ENCODE measurements at places on chromosomes 16 and 17.

GRCh38 chr17:330993-331701 is 21.5 kb downstream of the RPH3AL start:
- no peak for DNase-seq

GRCh38 chr17:73431401-73432205 is 119.8 kb upstream of the CDC42EP4 start:
- no peak for DNase-seq

- no peak for DNase-seq
These were observed 309.9 kb upstream of the ASIC2 start for GRCh38 chr17:33602981-33603380.

- DNase-seq = no peak
These were observed 70.0 kb upstream of the TNRC6C start for GRCh38 chr17:77888242-77889134.

GRCh38 chr16:85168732-85169256 is 56.5 kb upstream of the CIBAR2 start:
- peak; percentile 56 for DNase-seq

GRCh38 chr16:17828012-17828411 is 357.3 kb upstream of the XYLT1 start:
- no peak for DNase-seq

GRCh38 chr16:57345021-57345420 is 13.6 kb upstream of the CCL22 start:
- no peak for DNase-seq

- DNase-seq = no peak
These were observed 6.8 kb upstream of the SERPINF2 start for GRCh38 chr17:1735834-1736347.

- no peak for DNase-seq
These were observed 45.9 kb downstream of the RAI1 start for GRCh38 chr17:17727111-17727659.

DNA sequence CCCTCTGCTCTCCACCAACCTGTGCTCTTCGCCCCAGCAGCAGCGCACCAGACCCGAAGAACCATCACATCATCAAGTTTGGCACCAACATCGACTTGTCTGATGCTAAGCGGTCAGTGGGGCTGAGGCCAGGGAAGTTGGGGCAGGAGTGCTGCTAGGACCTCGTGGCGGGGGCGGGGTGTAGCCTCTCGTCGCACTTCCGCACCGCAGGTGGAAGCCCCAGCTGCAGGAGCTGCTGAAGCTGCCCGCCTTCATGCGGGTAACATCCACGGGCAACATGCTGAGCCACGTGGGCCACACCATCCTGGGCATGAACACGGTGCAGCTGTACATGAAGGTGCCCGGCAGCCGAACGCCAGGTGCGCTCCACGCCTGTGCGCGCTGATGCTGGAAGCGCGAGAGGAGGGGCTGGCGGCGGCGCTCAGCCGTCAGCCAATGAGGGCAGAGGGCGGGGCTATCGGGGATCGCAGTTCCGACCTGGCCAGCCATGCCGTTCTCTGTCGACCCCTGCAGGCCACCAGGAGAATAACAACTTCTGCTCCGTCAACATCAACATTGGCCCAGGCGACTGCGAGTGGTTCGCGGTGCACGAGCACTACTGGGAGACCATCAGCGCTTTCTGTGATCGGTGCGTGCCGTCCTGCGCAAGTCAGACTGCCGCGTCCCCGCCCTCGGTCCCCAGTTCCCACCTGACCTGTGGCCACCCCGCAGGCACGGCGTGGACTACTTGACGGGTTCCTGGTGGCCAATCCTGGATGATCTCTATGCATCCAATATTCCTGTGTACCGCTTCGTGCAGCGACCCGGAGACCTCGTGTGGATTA is 3.2 kb upstream of the TMEM88 start:
- DNase-seq = peak; percentile 74

- DNase-seq = peak; percentile 69
These were observed 504 bp downstream of the SRSF1 start for GRCh38 chr17:58006560-58006923.

DNA sequence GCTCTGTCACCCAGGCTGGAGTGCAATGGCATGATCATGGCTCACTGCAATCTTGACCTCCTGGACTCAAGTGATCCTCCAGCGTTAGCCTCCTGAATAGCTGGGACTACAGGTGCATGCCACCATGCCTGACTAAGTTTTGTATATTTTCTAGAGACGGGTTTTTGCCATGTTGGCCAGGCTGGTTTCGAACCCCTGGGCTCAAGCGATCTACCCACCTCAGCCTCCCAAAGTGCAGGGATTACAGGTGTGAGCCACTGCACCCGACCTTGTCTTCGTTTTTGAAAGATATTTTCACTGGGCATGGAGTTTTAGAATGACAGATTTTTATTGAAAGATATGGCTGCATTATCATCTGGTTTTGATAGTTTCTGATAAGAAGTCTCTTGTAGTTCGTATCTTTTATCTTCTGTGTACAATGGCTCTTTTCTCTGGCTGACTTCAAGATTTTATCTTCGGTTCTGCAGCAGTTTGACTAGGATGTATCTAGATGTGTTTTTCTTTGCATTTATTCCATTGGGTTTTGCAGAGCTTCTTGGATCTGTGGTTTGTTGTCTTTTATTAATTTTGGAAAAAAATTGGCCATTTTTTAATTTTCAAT is 14.6 kb downstream of the ADGRG5 start:
- DNase-seq = no peak

- no peak for DNase-seq
These were observed 5.0 kb downstream of the PROCA1 start for GRCh38 chr17:28706471-28707338.

DNA sequence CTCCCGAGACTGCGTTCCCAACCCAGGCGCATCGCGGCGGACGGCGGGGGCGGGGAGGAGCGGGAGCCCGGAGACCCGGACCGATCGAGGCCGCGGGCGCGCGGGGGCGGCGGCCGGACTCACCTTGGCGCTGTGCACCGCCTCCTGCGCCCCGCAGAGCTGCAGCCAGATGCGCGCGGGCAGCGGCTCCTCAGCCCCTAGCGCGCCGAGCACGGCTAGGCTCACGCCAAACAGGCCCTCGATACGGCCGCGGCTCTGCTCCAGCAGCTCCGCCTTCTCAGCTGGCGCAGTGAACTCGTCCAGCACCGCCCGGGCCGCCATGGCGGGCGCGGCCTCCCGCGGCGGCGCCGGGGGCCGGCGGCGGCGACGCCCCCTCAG is 339 bp downstream of the N4BP1 start:
- peak; percentile 39 for DNase-seq

DNA sequence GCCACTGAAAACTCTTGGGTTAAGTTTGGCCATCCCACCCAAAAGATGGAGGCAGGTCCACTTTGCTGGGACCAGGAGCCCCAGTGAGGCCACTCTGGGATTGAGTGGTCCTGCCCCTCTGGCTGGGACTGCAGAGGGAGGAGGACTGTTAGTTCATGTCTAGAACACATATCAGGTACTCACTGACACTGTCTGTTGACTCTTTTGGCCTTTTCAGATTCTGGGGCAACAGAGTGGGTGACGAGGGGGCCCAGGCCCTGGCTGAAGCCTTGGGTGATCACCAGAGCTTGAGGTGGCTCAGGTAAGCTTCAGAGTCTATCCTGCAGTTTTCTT is 19.5 kb upstream of the CYLD start:
- DNase-seq = no peak

DNA sequence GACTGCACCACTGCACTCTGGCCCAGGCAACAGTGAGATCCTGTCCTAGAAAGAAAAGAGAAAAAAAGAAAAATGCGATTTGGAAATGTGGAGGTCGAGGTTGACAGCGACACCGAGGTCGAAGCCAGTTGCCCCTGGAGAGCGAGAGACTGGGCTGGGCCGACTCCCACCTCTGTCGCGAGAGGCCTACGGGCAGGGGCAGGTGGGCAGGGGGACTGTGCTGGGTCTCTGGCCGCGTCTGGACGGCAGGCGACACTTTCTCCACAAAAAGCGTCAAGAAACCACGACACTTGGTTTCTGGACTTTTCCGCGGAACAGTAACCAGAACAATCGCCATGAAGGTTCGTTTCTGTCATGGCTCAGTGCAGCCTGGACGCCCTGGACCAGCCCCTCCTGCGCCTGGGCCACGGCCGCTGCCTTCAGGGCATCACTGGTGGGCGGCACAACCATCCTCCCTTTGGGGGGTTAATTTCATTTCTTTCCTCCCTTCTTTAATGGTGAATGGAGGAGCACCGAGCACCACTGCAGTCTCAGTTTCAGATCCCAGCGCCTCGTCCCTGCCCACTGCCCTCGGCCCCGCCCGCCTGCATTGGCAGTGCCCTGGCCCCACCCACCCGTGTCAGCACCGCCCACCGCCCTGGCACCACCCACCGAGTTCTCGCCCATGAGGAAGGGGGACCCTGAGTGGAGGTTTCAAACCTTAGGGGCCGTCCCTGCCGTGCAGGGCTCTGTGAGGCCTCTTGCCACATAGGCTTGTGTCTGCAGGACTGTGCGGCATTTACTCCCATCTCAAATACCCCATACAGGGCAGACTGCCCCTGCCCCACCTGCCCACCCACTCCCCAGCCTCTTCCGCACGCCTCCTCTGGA is 18.5 kb upstream of the CDH15 start:
- DNase-seq = no peak

DNA sequence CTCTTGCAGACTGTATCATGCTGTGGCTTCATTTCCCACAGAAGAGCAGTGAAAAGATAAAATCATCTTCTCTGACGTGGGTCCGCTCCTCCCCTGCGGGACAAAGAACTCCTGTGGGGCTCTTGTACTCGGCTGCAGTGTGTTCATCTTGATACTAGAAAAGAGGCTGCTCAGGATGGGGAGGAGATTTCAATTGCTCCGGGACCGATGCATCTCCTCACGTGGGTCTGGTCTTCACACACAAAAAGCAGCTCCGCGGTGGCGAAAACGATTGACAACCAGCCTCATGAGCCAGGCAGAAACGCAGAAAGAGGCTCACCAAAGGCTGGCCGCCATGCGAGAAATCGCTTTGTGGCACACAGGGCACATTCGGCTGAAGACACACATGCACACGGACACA is 14.4 kb upstream of the KCNJ18 start:
- DNase-seq = no peak

DNA sequence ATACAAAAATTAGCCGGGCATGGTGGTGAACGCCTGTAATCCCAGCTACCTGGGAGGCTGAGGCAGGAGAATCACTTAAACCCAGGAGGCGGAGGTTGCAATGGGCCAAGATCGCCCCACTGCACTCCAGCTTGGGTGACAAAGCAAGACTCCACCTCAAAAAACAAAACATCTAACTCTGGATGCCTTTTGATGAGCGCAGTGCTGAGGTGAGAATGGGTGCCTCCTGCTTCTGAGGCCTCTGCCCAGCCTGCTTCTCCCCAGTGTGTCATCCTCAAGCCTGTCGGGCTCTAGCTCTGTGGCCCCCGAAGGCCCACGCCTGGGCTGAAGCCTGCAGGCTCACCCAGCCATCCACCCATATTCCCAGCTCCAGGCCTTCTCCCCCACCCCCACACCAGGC is 10.5 kb upstream of the MTSS2 start:
- DNase-seq = no peak

DNA sequence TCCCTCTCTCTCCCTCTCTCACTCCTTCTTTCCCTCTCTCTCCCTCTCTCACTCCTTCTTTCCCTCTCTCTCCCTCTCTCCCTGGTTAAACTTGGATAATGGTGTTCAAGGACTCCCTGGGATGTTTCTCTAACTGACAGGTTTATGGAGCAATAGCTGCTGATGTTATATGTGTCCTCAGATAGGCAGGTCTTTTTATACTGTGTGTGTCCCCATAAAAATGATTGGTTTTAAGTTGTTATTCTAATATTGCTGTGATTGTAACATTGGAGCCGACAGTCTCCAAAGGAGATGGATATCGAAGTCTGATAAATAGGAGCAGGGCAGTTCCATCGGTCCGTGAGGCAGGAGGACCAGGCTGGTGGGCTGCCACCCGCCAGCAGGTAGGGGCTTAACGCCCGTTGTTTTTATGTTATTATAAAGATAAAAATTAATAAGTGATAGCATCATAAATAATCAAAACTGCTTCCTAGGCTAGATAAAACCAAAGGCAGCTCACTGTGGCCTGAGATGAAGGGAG is 38.1 kb upstream of the C16orf82 start:
- no peak for DNase-seq

- DNase-seq = no peak
These were observed 30.3 kb upstream of the CAPN15 start for GRCh38 chr16:497258-497657.

DNA sequence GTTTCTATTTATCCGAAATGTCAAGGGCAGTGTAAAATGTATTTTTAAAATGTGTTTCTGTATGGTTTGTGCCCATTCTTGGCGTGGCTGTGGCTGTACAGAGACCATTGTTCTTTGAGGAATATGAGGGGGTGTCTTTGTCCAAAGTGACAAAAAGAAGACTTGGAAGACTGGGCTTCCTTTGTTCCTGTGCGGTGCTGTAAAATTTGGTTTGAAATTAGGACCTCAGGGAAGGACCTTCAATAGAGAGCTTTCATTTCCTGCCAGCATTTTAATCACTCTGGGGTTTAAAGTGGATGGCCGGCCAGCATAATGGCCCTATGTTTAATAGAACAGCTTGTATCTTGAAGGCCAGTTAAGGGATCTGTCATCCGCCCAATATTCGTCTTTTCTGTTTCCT is 190.1 kb upstream of the TBX2 start:
- no peak for DNase-seq

DNA sequence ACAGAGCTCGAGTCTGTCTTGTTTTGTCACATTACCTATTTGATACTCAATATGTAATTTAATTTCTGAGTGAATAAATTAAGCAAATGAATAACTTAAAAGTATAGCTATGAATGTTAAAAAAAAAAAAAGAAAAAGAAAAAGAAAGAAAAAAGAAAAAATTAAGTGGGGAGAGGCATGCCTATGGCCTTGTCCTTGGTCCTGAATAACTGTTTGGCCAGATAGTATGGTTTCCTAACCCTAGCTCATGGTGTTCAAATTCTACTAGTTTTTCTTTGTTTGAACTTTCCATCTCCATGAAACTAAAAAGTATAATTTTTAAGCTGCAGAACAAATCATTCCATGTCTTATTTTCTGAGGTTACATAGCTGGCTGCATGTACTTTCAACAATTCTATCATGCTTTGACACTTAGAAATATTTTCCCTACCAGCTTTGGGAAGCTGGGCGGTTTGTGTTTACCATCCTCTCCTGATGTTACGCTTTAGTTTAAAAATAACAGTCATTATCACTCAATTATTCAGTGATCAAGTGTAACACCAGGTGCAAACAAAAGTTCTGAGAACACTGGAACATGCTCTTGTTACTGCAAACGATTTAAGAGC is 31.8 kb downstream of the TOX3 start:
- no peak for DNase-seq
